G401 (cell line): ENCODE measurements at places on chromosomes 4 and X. TPM values are rescaled to one million over a fixed set of nuclear protein-coding genes. Genes with fewer than 3 reads are reported as not detected.

- DNase-seq: no peak
Measured at GRCh38 chr4:186789651-186790050, 66.0 kb upstream of the FAT1 start.

DNA sequence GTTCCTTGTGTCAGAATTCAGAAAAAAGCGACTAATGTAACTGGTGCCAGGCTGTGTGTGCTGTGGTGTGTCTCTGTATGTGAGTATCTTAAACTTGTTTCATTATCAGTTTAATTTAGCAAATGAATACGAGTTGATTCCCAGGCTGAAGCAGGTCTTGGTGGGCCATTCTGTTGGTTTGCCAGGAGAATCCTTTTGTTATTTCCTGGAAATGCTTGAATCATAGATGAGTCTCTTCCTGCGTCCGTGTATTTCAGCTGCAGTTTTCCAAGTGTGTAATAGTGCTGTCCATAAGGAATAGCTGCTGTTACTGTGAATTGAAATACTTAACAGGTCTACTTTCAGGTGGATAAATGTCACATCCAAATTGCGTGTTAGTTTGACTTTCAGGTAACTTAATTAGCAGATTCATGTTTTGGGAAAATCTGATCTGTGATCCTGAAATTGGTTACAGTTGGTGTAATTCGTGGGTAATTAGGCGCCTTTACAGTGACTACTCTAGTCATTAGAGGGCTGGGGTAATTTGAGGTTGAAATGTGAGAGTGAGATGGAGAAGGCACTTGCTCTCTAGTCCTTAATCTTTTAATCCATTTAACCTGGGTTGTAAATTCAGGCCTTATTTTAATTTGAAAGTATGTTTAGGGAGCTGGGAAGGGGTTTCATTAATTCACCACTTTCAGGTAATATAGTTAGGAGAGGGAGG lies 23.8 kb downstream of the TMEM131L start:
- DNase-seq: no peak

- no peak for DNase-seq
Measured at GRCh38 chr4:145552181-145552822, 66.9 kb upstream of the MMAA start.

DNA sequence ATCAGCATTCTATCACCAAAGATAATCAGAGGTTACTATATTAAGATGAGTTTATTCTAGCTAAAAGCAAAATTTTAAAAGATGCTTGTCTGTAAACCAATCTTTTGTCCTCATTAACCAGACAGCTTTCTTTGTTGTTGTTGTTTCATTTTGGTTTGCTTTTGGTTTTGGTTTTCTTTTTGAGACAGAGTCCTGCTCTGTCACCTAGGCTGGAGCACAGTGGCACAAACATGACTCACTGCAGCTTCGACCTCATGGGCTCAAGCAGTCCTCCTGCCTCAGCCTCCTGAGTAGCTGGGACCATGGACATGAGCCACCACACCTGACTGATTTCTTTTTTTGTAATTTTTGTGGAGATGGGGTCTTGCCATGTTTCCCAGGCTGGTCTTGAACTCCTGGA lies 102.9 kb downstream of the COX18 start:
- no peak for DNase-seq

GRCh38 chr4:77854431-77855111 lies 8.1 kb upstream of the MRPL1 start:
- no peak for DNase-seq

- DNase-seq: no peak
Measured at GRCh38 chrX:65874110-65874509, 165.8 kb downstream of the VSIG4 start.

GRCh38 chrX:112731793-112732192 lies 52.1 kb upstream of the LHFPL1 start:
- DNase-seq: no peak

DNA sequence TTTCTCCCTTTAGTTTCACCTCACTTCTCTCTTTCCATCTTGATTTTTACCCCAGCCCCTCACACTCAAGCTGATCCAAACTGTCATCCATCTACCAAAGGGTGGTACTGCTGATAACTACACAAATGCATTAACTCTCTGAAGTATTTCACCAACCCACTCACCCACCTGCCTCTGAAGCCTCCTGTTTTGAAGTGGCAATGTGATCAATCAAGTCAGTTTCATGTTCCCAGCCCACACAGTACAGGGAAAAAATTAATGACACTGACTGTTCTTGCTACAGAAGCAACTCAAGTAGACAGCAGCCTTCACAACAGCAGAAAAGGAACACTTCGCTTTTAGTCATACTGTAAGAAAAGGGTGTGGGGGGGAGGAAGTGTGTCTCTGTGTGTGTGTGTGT lies 183.0 kb upstream of the NOCT start:
- DNase-seq: no peak

DNA sequence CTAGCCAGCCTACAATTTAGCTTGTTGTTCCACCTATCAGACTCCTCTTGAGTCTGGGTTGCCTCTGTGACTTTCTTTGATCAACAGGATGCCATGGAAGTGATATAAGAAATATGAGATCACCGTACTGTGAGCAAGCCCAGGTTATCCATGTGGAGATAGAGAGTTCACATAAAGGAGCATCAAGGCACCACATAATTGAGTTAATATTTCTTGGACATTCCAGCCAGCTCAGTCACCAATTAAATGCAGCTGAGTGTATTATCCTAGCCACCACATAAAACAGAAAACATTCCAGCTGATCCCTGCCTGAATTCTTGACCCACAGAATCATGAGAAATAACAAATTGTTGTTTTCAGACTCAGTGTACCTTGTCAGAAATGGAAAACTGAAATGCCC lies 253.6 kb downstream of the PPP1R2C start:
- no peak for DNase-seq

- no peak for DNase-seq
Measured at GRCh38 chr4:108118505-108118904, 50.2 kb downstream of the LEF1 start.

DNA sequence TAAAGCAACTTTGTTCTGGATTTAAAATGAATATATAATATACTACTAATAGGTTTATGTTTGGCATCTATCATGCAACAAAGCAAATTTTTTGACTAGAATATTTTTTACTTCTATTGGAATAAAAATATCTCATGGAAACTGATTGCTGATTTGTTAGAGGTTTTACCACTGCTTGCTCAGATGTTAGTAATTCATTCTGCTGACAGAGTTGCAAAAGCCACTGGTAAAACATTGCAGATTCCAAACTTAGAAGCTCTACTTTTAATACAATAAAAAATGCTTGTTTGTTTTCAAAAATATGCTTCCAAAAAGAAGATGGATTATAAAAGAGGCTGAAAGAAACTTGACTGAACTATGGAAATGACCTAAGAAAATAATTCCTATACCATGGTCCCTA lies 795.2 kb downstream of the PCDH18 start:
- DNase-seq: no peak

DNA sequence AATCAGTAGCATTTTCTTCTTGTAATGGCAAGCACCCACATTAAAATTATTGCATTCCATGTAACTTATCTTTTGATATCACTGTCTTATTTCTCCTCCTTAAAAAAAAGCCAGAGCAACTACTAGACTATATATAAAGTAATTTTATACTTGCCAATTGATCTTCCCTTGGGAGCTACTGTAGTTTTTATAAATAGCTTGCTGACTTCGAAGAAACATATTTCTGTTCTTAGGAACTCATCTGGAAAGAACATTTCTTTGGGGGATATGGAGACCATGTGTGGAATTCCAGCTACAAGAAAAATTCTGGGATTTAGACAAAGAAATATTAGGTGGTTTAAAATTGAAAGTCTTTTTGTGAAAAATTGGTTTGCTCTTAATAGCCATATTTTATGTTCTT lies 94.9 kb downstream of the BMPR1B start:
- no peak for DNase-seq

DNA sequence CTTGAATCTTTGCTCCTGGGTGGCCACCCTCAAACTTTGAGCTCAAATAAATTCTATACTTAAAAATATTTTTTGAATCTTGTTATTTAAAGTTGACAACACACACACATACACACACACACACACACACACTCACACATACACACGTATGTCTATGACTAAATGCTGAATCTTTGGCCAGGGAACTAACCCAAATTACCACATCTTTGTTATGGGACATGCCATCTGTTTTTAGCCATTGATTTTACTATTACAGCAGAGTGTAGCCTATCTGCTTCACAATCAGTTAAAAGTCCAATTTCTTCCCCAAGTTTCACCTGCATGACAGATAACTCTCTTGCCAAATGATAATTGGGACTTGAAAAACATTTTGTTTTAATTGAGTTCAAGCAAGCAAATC lies 45.0 kb upstream of the USP46 start:
- no peak for DNase-seq

- no peak for DNase-seq
Measured at GRCh38 chr4:122692641-122693520, 39.6 kb upstream of the BBS12 start.

DNA sequence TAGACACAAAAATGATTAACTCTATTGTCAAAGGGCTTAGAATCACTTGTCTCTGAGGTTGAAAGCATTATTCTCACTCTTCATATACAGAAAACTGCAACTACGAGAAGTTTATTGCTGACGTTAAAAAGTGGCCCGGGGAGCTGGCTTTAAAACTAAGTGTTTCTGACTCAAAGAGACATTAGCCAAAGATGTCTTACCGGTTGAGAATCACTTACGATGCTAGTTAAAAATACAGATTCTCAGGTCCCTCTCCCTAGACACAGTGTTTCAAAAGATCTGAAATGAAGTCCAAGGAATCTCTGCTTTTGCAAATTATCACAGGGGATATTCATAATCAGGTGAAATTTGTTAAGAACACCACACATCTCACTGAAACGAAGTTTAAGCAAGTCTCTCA lies 1.2 kb downstream of the GNPDA2 start:
- DNase-seq: no peak

DNA sequence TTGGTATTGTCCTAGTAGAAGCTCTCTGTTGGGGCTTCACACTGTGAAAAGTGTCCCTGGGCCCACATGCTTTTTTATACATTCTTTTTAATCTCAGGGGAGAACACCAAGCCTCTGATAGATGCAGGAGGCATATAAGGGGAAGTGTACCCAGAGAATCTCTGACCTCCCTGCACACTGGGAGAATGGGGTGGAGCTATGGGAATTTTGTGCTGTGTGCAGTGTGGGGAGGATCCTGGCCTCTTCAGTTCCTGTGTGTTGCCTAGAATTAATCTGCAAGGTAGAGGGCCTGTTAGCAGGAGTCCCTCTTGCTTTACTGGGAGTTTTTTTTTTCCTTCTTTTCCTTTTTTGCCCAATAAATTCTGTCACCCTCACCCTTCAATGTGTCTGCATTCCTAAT lies 49.2 kb upstream of the SPIN4 start:
- DNase-seq: no peak

DNA sequence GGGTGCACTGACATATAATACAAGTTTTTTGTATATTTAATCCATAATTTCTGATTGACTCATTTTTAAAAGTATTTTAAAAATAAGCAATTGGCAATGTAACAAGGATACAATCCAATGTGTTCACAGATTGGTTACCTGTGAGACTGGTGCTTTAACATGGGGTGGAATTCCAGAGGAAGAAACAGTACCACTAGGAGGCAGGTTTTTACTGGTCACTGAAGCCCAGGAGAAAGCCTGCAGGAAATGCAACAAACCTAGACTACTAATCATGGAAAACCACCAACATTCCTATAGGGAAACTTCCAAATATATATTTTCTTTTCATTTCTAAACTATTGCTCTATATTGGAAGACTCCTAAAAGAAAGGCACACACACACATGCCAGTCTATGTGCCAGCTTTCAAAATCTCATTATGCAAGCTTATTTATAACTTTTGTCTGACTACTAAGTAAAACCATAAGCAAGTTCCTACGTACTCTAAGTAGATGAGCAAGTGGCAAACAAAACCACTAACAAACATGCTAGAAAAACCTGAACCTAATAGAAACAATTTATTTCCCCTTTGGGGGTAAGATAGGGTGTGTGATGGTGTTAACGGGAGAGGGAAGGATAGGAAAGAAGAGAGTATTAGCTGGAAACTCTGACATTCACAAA lies 19.2 kb downstream of the G3BP2 start:
- peak; percentile 20 for DNase-seq

- DNase-seq: no peak
Measured at GRCh38 chr4:86608757-86609375, 14.8 kb downstream of the PTPN13 start.

GRCh38 chr4:83536362-83537272 lies 709 bp downstream of the GPAT3 start:
- peak; percentile 64 for DNase-seq

DNA sequence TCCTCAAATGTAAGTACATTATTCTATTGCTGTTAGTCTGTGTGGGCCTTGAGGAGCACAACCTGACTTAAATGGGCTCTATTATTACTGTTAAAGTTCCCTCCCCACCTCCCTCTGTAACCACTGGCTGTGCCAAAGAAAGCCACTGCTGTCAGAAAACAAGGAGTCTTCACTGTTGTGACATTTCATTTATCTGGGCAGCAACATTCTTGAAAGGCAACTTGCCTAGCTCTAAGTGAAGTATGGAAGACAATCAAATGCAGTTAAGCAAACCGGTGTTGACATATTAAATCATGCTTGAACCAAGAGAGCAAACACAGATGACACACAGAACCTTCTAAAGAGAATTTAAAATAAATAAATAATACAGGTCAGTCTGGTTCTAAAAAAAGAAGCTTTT lies 81.0 kb downstream of the EPHA5 start:
- no peak for DNase-seq

DNA sequence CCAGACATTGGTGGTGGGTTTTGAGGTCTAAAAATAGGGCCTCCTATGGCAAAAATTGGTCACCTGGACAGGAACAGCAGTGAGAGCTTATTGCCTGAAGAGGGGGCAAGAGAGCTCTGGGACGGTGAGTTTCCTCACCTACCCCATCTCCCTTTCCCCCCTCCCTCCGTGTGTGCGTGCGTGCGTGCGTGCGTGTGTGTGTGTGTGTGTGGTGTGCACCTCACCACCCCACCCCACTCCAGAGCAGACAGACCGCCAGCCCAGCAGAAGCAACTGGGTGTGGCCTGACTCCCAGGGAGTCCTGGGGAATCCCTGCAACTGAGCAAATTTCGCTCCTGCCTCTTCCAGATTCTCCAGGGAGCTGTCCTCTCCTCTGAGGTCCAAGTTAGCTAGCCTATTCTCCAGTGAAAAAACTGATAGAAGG lies 44.7 kb downstream of the PRPS1 start:
- DNase-seq: peak; percentile 74

GRCh38 chr4:77797239-77797638 lies 21.9 kb downstream of the CNOT6L start:
- no peak for DNase-seq

DNA sequence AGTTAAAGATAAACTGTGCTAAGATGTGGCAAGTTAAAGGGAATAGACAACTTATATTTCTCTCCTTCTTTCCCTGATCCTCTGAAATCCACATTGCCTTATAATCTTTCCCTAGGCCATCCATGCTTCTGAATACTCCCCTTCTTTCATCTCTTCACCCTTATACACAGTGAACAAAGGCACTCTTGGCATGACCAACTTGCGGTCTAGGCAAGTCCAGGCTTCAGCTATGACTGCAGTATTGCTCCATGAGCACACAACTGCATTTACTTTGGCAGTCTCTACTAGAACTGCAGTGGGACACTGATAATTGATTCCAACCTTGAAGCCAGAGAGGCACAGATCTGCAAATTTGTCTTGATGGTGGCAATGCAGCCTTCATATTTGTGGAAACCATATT lies 24.2 kb upstream of the UBA6 start:
- DNase-seq: no peak

Gene AP1S2
- 2.4 and 3.9 TPM in 2 replicates for total RNA-seq

Gene MAGEA2B
- not detected in 2 replicates for total RNA-seq

Gene LPAR4
- not detected in 2 replicates for total RNA-seq

Gene ERVMER34-1
- not detected in 2 replicates for total RNA-seq

Gene SSX1
- total RNA-seq: not detected in 2 replicates

Gene GATA1
- total RNA-seq: not detected in 2 replicates

Gene RRAGB
- 22.6 and 27.1 TPM in 2 replicates for total RNA-seq

Gene CXCL3
- not detected in 2 replicates for total RNA-seq

Gene BLTP1
- 13.4 and 19.6 TPM in 2 replicates for total RNA-seq

Gene DDX53
- not detected in 2 replicates for total RNA-seq
